ENCODE measurements at places on chromosomes 6 and 20. TPM values are rescaled to one million over a fixed set of nuclear protein-coding genes. Genes with fewer than 3 reads are reported as not detected.

Gene TMC2
- 0.15 TPM for polyA plus RNA-seq

Gene OR2H2
- polyA plus RNA-seq: 0.14 TPM

Gene PLN
- polyA plus RNA-seq: 3.3 TPM

Gene RCAN2
- 3.3 TPM for polyA plus RNA-seq

Gene LAMP5
- 1.2 TPM for polyA plus RNA-seq
